ENCODE measurements at places on chromosomes 11 and 22. TPM values are rescaled to one million over a fixed set of nuclear protein-coding genes. Genes with fewer than 3 reads are reported as not detected.

DNA sequence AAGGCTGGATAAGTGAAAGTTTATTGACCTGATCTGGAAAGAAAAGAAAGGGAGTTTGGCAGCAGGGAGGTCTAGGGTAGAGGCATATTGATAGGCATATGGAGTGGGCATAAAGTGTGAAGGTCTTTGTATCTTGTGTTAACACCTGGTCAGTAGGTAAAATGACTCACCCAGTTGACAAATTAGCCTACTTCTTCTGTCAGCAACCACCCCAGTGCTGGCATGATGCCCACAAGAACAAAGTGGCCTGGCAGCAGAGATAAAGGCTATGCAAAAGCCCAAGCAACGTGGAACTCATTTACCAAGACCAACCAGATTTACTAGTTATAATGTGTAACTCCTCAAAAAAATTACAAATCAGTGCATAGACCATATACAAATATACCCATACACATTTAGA is 4.9 kb downstream of the OR10A3 start:
- no peaks in the 10 kb centered on the region for H3K27me3 ChIP-seq
- no peaks in the 10 kb centered on the region for H3K4me1 ChIP-seq
- DNase-seq: no peak
- no peak overlapping the region for H3K27ac ChIP-seq

- no peak overlapping the region for H3K4me3 ChIP-seq
- no peaks in the 10 kb centered on the region for H3K36me3 ChIP-seq
- H3K27me3 ChIP-seq: no peaks in the 10 kb centered on the region
- H3K4me1 ChIP-seq: no peaks in the 10 kb centered on the region
- no peak overlapping the region for H3K27ac ChIP-seq
Observed at GRCh38 chr11:117843666-117844484, 19.3 kb upstream of the FXYD2 start.

DNA sequence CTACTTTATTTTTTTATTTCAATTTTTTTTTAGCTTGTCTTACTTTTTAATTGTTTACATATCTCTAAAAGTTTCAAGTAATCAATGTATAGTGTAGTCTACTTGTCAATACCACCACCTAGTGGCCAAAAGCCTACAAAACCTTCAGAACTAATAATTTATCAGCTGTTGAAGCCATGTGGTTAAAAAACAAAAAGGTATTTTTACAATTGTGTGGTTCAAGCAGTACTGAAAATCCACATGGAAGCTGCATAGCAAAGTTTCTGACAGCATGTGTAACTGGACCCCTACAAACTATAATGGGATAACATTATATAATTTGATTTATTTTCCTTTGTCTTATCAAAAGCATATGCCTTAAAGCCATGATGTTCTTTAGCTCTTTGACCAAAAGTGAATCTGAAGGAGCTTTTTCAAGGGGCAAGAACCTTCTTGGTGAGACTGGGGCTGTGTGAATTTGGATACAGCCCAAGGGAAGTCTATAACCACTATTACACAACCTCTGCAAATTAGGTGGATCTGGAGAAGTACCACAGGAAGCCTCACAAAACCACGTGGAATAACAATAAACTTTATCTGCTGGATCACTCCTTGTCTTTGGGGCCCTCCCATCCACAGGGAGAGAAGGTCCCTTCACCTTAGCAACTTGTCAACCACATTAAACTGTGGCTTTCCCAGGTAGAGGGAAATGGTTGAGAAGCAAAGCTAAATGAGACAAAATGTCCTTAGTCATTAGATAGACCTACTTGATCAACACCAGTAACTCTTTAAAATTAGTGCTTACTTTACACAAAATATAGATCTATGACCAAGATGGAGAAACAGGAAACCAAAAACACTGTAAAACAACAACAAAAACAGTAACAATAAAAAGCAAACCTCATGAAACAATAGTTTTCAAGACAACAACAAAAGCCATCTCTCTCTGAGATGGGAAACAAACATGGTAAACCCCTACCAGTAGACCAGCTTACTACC is 9.9 kb downstream of the NARS2 start:
- H3K4me3 ChIP-seq: no peak overlapping the region
- H3K27me3 ChIP-seq: no peaks in the 10 kb centered on the region

GRCh38 chr11:133204158-133204557 is 328.1 kb downstream of the OPCML start:
- no peak overlapping the region for H3K4me3 ChIP-seq
- H3K27me3 ChIP-seq: no peaks in the 10 kb centered on the region
- no peaks in the 10 kb centered on the region for H3K36me3 ChIP-seq
- DNase-seq: no peak
- no peaks in the 10 kb centered on the region for H3K4me1 ChIP-seq

DNA sequence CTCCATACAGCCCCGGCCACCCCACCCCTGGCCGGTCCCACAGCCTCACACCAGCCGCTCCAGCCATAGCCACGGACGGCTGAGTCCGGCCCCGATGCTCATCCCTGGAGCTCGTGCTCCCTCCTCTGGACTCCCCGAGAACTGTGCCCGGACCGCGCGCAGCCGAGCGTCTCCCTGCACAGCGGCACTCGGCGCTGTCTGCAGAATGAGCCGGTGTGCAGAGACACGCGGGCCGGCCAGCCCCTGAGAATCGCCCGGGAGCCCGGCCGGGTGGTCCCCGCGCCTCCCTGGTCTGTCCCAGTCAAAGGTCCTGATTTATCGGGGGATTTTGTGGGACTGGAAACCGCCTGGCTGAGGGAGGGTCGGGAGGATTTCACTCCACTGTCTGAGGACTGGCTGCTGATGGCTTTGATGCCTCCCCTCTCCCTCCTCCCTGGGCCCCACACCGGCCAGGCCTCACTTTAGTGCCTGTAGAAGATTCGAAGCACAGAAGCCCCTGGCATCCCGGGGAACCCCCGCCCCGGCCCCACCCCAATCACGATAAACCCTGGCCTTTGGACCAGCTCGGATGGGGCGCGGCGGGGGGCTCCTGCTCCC is 102.7 kb downstream of the BRD1 start:
- H3K4me1 ChIP-seq: no peaks in the 10 kb centered on the region
- H3K4me3 ChIP-seq: no peak overlapping the region
- no peak overlapping the region for H3K27ac ChIP-seq

DNA sequence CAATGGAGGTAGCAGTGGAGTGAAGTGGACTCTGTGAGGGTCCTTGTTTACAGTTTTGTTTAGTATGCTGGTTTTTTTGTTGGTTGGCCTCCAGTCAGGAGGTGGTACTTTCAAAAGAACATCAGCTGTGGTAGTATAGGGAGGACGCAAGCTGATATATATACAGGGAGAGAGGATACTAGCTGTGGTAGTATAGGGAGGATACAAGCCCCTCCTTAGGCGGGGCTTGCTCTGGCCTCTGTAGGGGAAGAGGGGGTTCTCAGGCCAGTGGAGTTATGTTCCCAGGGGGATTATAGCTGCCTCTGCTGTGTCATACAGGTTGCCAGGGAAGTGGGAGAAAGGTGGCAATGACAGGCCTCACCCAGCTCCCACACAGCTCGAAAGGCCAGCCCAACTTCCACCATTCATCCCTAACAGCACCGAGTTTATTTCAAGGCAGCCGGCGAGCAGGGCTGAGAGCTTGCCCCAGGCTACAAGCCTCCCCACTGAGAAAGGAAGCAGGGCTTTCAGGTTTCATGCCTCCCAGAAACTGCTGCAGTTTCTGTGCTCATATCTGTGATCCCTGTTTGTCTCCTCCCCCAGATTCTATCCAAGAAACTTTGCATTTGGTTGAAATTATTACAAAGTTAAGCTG is 10.4 kb downstream of the OR52E6 start:
- no peaks in the 10 kb centered on the region for H3K4me1 ChIP-seq
- peak; percentile 33 for DNase-seq
- H3K27me3 ChIP-seq: no peaks in the 10 kb centered on the region
- H3K27ac ChIP-seq: no peak overlapping the region
- no peak overlapping the region for H3K4me3 ChIP-seq
- H3K36me3 ChIP-seq: no peaks in the 10 kb centered on the region

DNA sequence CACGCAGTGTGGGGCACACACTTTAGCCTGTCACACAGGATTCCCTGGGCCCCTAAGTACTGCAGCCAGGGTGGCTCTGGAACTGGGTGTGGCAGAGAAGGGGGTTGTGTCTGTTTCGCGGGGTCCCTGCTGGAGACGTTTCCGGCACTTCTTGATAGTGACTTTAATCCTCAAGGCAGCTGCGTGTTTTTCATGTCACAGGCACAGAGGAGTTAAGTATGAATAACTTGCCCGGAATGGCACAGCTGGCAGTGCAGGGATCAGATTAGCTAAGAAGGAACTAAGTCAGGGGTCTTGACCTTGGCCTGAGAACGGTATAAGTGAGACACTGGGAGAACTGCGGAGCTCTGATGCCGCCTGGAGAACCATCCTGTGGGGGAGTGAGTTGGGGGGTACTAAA is 7.5 kb upstream of the KRTAP5-7 start:
- no peak for DNase-seq
- no peak overlapping the region for H3K4me3 ChIP-seq
- no peaks in the 10 kb centered on the region for H3K4me1 ChIP-seq

SMDT1 gene
- 4.9 TPM for total RNA-seq

- no peaks in the 10 kb centered on the region for H3K27me3 ChIP-seq
- DNase-seq: peak; percentile 47
- H3K27ac ChIP-seq: no peak overlapping the region
Observed at GRCh38 chr22:29879753-29880152, 3.2 kb upstream of the MTMR3 start.

DNA sequence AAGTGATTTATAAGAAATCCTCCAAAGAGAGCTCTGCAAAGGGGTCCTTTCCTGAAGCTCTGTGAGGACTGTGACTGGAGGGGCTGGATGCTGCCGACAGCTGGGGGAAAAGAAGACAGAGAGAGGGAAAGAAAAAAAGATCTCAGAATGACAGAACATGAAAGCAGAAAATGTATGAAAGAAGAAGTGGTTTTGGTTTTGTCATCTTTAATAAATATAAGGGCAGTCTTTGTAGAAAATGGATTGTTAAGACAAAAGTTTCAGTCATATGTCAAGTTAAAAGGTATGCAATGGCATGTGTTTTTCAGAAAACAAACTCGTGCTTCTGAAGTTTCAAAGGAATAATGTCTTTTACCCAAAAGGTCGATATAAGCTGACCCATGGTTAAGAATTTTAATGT is 105.5 kb downstream of the CCDC83 start:
- no peak overlapping the region for H3K4me3 ChIP-seq
- H3K27ac ChIP-seq: no peak overlapping the region
- H3K27me3 ChIP-seq: no peaks in the 10 kb centered on the region
- H3K4me1 ChIP-seq: no peaks in the 10 kb centered on the region
- peaks cover 3% of the 10 kb centered on the region for H3K36me3 ChIP-seq
- no peak for DNase-seq

DNA sequence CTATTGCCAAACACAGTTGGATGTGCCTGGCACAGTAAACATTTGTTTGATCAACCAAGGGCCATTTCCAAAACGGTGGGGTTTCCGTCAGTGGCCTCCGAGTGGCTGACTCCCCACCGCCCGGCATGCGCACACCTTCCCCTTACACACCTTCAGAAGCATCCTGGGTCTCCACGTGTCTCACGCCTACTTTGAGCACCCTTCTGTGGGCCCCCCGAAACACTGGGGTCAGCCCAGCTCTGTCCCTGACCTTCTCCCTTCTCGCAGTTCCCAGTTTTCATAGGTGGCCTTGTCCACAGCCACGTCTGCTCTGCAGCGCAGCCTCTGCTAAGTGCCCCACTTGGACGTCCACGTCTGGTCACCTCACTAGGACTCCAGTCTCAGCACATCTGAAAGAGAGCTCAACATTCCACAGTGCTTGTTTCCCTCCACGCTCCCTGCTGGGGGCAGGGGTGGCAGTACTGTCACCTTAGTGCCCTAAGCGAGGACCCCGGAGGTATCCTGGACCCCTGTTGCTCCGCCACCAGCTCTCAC is 13.2 kb upstream of the SHANK2 start:
- no peak overlapping the region for H3K27ac ChIP-seq
- no peak for DNase-seq
- H3K4me1 ChIP-seq: no peaks in the 10 kb centered on the region
- H3K27me3 ChIP-seq: no peaks in the 10 kb centered on the region

- H3K4me1 ChIP-seq: peaks cover 9% of the 10 kb centered on the region
- no peak overlapping the region for H3K27ac ChIP-seq
- peaks cover 54% of the 10 kb centered on the region for H3K27me3 ChIP-seq
- H3K36me3 ChIP-seq: no peaks in the 10 kb centered on the region
Observed at GRCh38 chr11:120217526-120217925, 6.7 kb downstream of the OAF start.

DNA sequence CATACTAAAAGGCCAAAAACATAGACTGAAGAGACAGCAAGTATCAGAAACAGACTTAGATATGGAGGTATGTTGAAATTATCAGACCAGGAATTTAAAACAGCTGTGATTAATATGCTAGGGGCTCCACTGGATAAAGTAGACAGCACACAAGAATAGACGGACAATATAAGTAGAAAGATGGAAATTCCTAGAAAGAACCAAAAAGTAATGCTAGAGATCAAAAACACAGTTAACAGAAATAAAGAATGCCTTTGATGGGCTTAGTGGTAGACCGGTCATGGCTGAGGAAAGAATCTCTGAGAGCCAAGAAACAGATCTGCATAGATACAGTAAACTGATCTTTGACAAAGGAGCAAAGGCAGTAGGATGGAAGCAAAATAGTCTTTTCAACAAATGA is 250.2 kb downstream of the SWAP70 start:
- DNase-seq: no peak
- no peaks in the 10 kb centered on the region for H3K36me3 ChIP-seq
- no peak overlapping the region for H3K4me3 ChIP-seq
- H3K27me3 ChIP-seq: no peaks in the 10 kb centered on the region
- no peaks in the 10 kb centered on the region for H3K4me1 ChIP-seq

DNA sequence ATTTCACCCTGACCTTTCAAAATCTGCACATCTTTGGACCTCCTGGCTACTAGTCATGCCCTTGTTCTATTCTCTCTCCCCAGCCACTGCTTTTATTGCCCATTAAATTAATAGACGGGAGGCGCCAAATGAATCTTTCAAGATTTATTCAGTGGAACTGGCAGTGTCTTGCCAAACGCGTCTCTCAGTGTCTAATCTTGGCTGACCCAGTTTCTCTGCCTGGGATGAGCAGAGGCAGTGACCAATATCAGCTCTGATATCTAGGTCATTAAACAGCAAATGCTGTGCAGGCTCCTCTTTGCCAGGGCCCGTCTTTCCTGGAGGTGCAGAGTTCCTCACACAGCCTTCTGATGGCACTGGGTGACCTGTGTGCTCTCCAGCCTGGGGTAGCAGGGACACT is 74.0 kb downstream of the TRAF6 start:
- H3K27me3 ChIP-seq: no peaks in the 10 kb centered on the region
- no peak overlapping the region for H3K4me3 ChIP-seq
- no peak for DNase-seq
- H3K27ac ChIP-seq: no peak overlapping the region
